ENCODE measurements at places on chromosomes 12 and 14. TPM values are rescaled to one million over a fixed set of nuclear protein-coding genes. Genes with fewer than 3 reads are reported as not detected.
A peak's percentile ranks its signal among the peaks of the same experiment; 100 is the strongest.

The NKX2-8 gene
- not detected for polyA plus RNA-seq

The INHBC gene
- not detected for polyA plus RNA-seq

The AKAP6 gene
- polyA plus RNA-seq = 13.5 TPM

The LARP4 gene
- 12.1 TPM for polyA plus RNA-seq

The SMARCC2 gene
- polyA plus RNA-seq = 28.8 TPM

The KLRB1 gene
- polyA plus RNA-seq = 0.44 TPM

The LPAR5 gene
- polyA plus RNA-seq = 4.4 TPM

The PLCZ1 gene
- polyA plus RNA-seq = not detected

- H3K36me3 ChIP-seq = no peaks in the 10 kb centered on the region
- DNase-seq = no peak
- peaks cover 43% of the 10 kb centered on the region for H3K27me3 ChIP-seq
Observed at GRCh38 chr12:132379996-132380395, 50.6 kb upstream of the GALNT9 start.

DNA sequence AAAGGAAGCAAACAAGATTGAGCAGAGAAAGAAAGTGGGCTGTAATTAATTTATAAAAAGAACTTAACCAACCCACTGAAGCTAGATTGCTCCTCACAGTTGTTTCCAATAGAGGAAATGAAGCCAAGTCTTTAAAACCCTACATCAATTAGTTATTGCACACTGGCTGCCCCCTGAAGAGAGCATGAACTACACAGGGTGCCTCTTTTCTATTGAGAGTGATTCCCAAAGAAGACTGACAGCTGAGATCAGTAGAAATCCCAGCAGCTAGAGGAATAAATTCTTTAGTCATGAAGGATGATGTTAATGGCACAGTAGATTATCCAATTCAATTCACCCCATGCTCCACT is 8.6 kb upstream of the USP15 start:
- H3K36me3 ChIP-seq = no peaks in the 10 kb centered on the region
- no peak overlapping the region for H3K27ac ChIP-seq
- peaks cover 4% of the 10 kb centered on the region for H3K4me1 ChIP-seq
- DNase-seq = no peak
- H3K27me3 ChIP-seq = no peaks in the 10 kb centered on the region

- no peak overlapping the region for H3K4me3 ChIP-seq
- no peak for DNase-seq
- peaks cover 82% of the 10 kb centered on the region for H3K36me3 ChIP-seq
Observed at GRCh38 chr14:75653563-75653962, 7.1 kb downstream of the ERG28 start.

DNA sequence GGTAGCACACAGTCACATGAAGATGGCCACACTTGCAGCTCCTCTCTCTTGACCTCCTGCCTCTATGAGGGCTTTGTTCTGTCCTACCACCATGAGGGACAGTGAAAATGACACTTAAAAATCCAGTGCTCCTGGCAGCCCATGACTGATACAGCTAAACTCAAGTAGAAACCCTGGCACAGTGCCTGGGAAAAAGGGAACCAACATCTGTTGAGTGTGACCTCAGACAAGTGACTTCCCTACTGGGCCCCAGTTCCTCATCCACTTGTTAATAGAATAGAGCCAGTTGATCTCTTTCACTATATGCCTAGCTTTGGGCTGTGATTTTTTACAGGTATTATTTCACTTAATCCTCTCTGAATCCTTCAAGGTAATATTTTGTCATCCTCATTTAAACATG is 4.8 kb downstream of the GUCY2C start:
- no peak overlapping the region for H3K4me3 ChIP-seq
- no peaks in the 10 kb centered on the region for H3K27me3 ChIP-seq
- no peaks in the 10 kb centered on the region for H3K36me3 ChIP-seq
- H3K4me1 ChIP-seq = peaks cover 8% of the 10 kb centered on the region

- no peak overlapping the region for H3K27ac ChIP-seq
- no peaks in the 10 kb centered on the region for H3K36me3 ChIP-seq
- H3K4me1 ChIP-seq = no peaks in the 10 kb centered on the region
- no peak for DNase-seq
- H3K27me3 ChIP-seq = peaks cover 33% of the 10 kb centered on the region
Observed at GRCh38 chr14:37616853-37617252, 21.4 kb downstream of the TTC6 start.

GRCh38 chr14:31556191-31556590 is 5.0 kb upstream of the NUBPL start:
- no peak for DNase-seq
- H3K36me3 ChIP-seq = no peaks in the 10 kb centered on the region
- no peak overlapping the region for H3K4me3 ChIP-seq
- peaks cover 14% of the 10 kb centered on the region for H3K27me3 ChIP-seq
- H3K4me1 ChIP-seq = no peaks in the 10 kb centered on the region

GRCh38 chr12:122203301-122204166 is at the start of gene B3GNT4:
Gene B3GNT4 (plus strand): TSS chr12:122203709. CDS start chr12:122204619, 910 bp downstream.
- H3K4me1 ChIP-seq = peaks cover 6% of the 10 kb centered on the region
- H3K27me3 ChIP-seq = peaks cover 65% of the 10 kb centered on the region
- peak within 1 kb of the TSS; percentile 57 for H3K4me3 ChIP-seq
- no peak within 1 kb of the TSS for H3K27ac ChIP-seq
- H3K36me3 ChIP-seq = peaks cover 7% of the 10 kb centered on the region

DNA sequence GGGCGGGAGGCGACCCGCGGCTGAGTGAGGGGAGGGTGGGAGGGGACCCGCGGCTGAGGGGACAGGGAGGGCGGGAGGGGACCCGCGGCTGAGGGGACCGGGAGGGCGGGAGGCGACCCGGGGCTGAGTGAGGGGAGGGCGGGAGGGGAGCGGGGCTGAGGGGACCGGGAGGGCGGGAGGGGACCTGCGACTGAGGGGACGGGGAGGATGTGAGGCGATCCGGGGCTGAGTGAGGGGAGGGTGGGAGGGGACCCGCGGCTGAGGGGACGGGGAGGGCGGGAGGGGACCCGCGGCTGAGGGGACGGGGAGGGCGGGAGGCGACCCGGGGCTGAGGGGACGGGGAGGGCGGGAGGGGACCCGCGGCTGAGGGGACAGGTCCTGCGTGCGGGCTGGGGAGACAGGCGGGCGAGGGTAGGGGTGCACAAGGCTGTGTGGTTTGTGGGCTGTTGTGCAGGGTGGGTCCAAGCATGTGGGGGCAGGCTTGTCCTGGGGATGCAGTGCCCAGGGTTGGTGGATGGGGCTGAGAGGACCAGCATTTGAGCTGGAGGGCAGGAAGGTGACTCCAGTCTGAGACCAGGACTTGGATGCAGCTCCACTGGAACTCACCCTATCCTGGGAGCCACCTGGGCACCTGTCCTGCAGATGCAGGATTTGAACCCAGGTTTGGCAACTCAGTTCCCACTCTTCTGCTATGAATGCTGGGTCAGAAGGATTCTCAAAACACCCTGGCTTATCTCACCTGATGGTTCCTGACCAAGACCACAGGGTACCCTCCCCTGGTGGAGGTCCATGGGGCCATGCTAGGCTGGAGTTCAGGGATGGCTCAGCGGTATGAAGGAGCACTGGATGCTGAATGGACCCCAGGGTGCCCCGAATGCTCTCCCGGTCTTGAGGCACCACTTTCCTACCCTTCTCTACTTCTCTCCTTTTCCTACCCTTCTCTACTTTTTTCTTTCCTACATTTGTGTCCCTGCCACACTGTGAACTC is 9.4 kb downstream of the PLD4 start:
- peaks cover 18% of the 10 kb centered on the region for H3K4me1 ChIP-seq
- H3K27me3 ChIP-seq = peaks cover 8% of the 10 kb centered on the region
- peak overlapping the region; percentile 69 for H3K4me3 ChIP-seq
- DNase-seq = no peak

DNA sequence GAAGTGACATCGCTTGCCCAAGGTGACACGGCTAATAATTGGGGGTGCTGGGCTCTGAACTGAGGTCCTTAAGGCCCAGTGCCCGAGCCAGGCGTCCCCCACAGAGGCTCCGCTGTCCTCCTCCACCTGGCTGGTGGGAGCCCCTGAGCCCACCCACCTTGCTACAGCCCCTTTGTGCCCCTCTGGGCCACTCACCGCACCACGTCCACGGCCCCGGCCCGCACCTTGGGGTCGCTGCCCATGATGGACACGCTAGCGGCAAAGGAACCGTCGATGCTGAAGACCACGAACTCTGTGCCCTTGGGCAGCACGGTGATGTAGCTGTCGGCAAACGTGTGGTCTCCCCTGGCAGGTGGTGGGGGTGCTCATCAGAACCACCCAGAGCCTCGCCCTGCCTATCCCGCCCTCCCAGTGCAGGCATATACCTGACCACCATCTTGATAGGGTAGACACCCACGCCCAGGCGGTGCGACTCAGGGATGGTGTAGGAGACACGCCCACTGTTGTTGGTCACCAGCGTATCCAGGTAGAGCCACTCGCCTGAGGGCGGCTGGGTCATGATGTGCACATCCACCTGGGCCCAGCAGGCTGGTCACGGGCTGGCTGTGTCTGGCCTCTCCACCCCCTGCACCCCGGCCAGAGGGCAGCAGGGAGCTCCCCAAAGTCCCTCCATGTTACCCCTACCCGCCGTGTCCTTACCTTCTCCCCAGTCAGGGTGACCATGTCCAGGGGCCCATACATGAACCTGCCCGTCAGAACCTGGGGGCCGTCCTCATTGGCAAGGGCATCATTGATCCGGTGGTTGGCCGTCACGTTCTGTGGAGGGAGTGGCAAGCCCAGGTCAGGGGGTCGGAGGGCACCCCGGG is 6.8 kb downstream of the ARL6IP4 start:
- no peaks in the 10 kb centered on the region for H3K27me3 ChIP-seq
- peaks cover 27% of the 10 kb centered on the region for H3K4me1 ChIP-seq
- H3K4me3 ChIP-seq = no peak overlapping the region

DNA sequence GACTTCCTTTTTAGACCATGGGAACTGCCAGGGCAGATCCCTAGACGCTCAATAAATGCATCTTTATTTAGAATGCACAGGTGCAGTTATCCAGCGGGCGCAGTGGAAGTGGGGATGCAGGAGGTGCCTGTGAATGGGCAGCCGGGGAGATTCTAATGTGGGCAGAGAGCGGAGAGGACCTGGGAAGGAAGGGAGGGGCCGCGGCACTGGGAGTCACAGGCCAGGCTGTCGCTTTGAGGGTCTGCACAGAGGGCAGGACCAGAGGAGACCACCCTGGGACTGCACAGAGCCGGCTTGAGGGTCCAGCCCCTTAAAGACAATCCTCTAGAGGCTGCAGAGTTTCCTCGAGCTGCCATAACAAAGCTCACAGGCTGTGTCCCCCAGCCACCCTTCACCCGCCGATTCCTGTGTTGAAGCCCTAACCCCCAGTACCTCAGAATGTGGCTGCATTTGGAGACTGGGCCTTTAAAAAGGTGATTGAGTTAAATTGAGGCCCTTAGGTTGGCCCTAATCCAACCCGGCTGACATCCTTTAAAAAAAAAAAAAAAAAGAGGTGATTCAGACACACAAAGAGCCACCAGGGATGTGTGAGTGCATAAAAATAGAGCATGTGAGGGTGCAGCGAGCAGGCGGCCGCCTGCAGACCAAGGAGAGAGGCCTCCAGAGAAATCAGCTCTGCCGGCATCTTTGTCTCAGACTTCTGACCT is 44.4 kb upstream of the PPP2R5C start:
- H3K4me1 ChIP-seq = peaks cover 23% of the 10 kb centered on the region
- H3K27me3 ChIP-seq = no peaks in the 10 kb centered on the region
- no peaks in the 10 kb centered on the region for H3K36me3 ChIP-seq
- H3K27ac ChIP-seq = no peak overlapping the region

DNA sequence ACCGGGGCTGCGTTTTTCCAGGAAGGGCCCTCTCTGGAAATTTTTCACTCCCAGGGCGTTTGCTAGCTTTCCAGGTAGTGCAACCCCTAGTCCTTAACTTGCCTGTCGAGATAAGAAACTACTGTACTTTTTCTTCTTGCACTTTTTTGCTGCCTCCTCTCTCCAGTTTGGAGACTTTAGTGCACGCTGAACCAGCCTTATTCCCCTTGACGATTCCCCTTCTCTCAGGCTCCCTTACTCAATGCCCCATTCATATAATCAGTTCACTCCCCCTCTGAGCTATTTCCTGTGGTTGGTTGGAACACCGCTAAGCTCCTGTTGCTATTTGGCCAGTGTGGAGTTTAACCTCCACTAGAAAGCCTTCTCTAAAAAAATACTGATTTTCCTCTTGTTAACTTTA is 682 bp downstream of the CREBL2 start:
- no peaks in the 10 kb centered on the region for H3K36me3 ChIP-seq
- H3K27ac ChIP-seq = peak overlapping the region; percentile 91
- H3K4me3 ChIP-seq = peak overlapping the region; percentile 86
- H3K27me3 ChIP-seq = no peaks in the 10 kb centered on the region
- peaks cover 15% of the 10 kb centered on the region for H3K4me1 ChIP-seq
- peak; percentile 8 for DNase-seq

- no peaks in the 10 kb centered on the region for H3K36me3 ChIP-seq
- H3K4me3 ChIP-seq = no peak overlapping the region
- no peaks in the 10 kb centered on the region for H3K27me3 ChIP-seq
- H3K27ac ChIP-seq = no peak overlapping the region
- DNase-seq = no peak
- no peaks in the 10 kb centered on the region for H3K4me1 ChIP-seq
Observed at GRCh38 chr12:26162905-26163304, 32.5 kb upstream of the SSPN start.

DNA sequence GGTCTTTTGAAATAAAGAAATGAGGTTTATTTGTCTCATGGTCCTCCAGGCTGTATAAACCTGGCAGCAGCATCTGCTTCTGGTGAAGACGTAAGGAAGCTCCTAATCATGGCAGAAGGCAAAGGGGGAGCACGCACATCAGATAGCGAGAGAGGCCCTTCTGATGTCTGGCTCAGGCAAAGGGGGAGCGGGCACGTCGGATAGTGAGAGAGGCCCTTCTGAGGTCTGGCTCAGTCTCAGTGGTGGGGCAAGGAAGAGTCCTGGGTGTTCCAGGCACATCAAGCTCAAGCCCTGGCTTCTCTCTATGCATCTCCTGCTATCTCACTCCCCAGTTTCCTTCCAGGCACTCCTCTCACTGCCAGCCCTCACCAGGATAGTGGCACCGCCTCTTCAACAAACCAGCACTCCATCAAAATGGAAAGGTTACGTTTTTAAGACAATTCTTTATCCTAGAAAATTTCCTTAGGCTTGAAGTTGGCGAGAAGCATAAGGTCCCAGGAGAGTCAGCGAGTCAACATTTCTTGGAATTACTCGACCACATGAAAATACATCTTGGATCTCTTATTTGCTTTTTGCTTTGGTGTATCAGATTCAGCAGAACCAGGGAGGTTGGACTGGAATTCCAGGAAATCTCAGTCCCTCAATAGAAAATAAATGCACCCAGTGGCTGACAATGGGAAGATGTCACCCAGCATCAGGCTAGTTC is 189.6 kb upstream of the TMEM132C start:
- H3K27ac ChIP-seq = no peak overlapping the region
- no peak overlapping the region for H3K4me3 ChIP-seq
- DNase-seq = no peak
- H3K36me3 ChIP-seq = no peaks in the 10 kb centered on the region

GRCh38 chr12:111444925-111445725 is 39.4 kb downstream of the SH2B3 start:
- peak; percentile 65 for DNase-seq
- H3K36me3 ChIP-seq = peaks cover 14% of the 10 kb centered on the region
- H3K27me3 ChIP-seq = no peaks in the 10 kb centered on the region
- peaks cover 86% of the 10 kb centered on the region for H3K4me1 ChIP-seq
- no peak overlapping the region for H3K4me3 ChIP-seq

GRCh38 chr12:54045868-54046521 is 7.6 kb upstream of the HOXC4 start:
- H3K4me1 ChIP-seq = no peaks in the 10 kb centered on the region
- no peak overlapping the region for H3K4me3 ChIP-seq
- peaks cover 94% of the 10 kb centered on the region for H3K27me3 ChIP-seq
- H3K27ac ChIP-seq = no peak overlapping the region
